ENCODE measurements at places on chromosomes 12 and 14.

DNA sequence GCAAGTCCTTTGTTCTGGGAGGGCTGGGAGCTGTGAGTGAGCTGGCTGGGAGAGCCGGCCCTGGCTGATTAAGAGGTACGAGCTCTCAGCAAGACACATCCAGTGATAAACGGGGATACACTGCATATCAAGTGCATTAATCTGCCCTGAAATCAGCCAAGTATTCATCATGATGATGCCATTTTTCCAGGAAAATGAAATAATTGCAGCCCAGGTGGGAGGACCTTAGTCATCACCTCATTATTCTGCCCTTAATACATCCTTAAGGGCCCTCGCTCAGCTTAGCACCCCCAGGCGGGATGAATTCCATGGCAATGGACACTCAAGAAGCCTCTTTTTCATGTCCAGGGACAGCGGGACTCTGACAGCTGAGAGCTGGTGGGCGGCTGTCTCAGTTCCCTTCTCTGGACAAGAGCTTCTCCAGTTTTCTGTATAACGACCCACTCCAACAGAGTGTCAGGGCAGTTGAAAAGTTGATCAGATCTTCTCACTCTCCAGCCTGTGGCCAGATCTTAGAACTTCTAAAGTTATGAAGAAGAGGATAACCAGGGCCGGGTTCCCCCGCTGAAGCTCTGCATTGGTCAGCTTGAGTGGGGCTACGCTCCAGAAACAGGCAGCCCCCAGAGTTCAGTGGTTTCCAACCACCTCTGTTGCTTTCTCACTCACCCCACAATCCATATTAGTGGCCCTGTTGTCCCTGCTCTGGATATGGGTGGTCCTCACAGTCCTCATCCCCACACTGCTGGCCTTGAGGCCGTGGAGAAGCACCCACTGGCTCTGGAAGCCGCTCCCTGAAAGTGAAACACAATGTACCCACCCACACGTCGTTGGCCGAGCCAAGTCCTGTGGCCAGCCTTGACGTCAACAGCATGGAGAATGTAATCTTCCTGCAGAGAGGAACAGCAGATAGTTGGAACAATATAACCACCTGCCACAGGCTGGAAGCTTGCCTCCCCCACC is 306.2 kb upstream of the DIO3 start:
- no peak for DNase-seq

- DNase-seq, result no peak
Observed at GRCh38 chr12:100830003-100830795, 35.6 kb downstream of the ANO4 start.

GRCh38 chr12:116650062-116650461 is 87.8 kb downstream of the SPRING1 start:
- DNase-seq, result no peak

- DNase-seq, result no peak
Observed at GRCh38 chr14:91307046-91307445, 62.5 kb upstream of the GPR68 start.

GRCh38 chr14:81625343-81625742 is 91.7 kb upstream of the SEL1L start:
- no peak for DNase-seq

GRCh38 chr12:122203301-122204166 is at the start of gene B3GNT4:
Gene B3GNT4, plus strand, starts transcription at chr12:122203709. Its CDS starts 910 bp downstream, at chr12:122204619.
- peak; percentile 71 for DNase-seq

DNA sequence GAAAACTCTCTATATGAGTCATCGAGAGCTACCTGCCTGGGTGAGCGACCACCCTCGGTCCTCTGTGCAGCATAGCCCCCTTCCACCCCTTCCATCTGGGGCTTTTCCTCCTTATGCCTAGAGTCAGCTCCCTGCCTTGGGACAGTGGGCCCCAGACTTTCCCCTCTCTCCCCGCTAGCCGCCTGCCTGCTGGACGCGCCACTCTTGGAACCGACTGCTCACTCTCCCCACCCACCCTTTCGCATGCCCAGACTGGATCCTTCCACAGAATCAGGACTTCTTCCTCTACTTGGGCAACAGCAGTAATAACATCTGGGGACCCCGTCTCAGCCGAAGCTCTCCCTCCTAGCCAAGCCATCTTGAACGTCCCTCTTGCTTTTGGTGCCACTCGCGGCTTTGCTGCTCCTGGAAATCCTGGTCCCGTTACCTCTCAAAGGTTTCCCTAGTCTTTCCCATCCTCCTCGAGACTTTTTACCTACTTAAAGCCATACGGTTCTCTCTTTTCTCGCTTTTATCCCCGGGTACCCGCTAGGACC is 671 bp downstream of the ESYT1 start:
- peak; percentile 25 for DNase-seq

GRCh38 chr14:31172084-31172483 is 35.5 kb downstream of the HECTD1 start:
- DNase-seq, result no peak

GRCh38 chr12:11959117-11959823 is 111.5 kb upstream of the BCL2L14 start:
- no peak for DNase-seq

DNA sequence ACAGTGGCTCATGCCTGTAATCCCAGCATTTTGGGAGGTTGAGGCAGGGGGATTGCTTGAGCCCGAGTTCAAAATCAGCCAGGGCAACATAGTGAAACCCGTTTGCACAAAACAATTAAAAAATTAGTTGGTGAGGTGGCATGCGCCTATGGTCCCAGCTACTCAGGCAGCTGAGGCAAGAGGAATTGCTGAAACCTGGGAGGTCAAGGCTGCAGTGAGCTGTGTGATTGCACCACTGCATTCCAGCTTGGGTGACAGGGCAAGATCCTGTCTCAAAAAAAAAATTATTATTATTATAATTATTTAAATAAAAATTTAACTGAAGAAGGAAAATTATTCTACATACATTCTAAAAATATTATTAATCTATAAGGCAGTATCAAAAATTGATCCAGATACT is 164.1 kb downstream of the ITPR2 start:
- no peak for DNase-seq

DNA sequence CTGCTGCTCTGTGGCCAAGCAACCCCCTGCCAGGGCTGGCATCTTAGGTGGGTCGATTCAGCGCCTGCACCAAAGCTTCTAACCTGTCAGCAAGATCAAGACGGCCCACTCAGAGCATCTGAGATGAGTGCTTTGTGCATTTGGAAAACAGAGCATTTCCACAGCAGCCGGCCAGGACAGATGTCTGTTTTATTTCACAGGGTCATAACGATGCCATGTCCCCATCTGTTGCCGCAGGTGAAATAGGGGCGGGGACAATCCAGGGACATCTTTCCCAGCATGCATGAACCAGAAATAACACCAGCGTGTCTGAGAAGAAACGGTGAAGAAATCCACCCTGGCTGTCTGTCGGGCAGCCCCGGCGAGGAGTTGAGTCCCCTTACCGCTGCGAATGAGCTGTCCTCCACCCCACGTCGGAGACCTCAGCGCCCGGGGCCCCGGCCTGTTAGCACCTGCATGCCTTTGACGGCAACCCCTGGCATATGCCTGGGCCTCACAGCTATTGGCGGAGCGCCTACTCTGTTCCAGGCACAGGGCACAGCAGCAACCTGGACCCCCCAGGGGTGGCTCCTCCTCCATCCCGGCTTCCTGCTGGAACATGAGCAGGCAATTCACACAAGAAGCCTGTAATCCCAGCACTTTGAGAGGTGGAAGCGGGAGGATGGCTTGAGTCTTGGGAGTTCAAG is 30.6 kb upstream of the ULK1 start:
- DNase-seq, result no peak

- no peak for DNase-seq
Observed at GRCh38 chr12:111430433-111431353, 25.0 kb downstream of the SH2B3 start.

DNA sequence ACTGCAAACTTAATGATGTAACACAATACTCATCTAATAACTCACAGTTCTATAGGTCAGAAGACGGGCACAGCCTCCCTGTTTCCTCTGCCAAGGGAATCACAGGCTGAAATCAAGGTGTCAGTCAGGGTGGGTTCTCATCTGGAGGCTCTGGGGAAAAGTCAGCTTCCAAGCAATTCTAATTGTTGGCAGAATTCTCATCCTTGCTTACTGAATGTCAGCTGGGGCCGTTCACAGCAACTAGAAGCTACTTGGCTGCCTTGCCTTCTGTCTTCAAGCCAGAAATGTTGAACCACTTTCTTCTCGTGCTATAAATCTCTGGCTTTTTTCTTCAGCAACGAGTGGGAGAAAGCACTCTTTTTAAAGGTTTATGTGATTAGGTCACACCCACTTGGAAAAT is 80.1 kb upstream of the PDZRN4 start:
- no peak for DNase-seq

GRCh38 chr12:80813820-80814219 is 97.1 kb downstream of the MYF5 start:
- no peak for DNase-seq

DNA sequence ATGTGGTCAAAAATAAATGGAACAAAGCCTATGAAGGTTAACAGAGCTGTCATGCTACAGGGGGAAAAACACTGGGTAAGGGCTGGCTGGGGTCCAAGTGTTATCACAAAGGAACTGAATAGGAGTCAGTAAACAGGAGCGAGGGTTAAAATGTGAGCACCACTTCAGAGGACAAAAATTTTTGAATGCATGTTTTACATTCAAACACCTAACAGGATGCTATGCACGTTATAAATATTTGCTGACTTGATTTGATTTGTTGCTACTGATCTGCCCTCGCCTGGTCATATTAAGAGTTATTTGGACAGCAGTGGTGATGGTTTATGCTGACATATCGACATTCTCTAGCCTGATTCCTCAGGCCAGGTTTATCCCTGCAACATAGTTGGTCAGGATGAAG is 7.4 kb upstream of the KTN1 start:
- peak; percentile 2 for DNase-seq

GRCh38 chr12:102061096-102061559 is 663 bp downstream of the WASHC3 start:
- DNase-seq, result no peak

DNA sequence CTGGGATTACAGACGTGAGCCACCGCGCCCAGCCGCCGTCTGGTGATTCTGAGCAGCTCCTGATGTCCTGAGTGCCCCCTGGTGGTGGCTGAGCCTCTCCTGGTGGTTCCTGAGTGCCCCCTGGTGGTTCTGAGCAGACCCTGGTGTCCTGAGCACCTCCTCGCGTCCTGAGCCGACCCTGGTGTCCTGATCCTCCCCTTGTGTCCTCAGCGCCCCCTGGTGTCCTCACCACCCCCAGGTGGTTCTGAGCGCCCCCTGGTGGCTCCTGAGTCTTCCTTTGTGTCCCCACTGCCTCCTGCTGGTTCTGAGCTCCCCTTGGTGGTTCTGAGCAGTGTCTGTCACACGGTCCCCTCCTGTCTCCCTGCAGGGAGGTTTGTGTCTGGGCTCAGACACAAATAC is 1304.9 kb downstream of the TMEM121 start:
- DNase-seq, result no peak

- DNase-seq, result no peak
Observed at GRCh38 chr12:103851127-103851526, 10.1 kb upstream of the NT5DC3 start.

DNA sequence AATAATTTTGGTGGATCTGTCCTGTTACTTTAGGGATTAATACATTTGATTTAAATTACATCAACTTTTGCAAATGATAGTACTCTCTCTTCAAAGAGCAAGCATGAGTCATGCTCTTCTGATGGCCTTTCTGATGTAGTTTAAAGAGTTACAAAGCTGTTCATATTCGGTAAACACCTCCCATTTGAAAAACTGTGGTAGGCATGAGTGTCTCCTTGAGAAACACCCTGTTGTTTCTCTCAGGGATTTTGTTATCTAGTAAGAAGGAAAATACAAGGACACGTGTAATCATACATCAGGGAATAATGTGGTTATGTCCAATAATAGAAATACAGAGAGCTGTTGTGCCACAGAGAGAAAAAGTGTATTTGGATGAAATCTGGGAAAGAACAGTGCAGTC is 53.3 kb upstream of the E2F7 start:
- DNase-seq, result no peak

DNA sequence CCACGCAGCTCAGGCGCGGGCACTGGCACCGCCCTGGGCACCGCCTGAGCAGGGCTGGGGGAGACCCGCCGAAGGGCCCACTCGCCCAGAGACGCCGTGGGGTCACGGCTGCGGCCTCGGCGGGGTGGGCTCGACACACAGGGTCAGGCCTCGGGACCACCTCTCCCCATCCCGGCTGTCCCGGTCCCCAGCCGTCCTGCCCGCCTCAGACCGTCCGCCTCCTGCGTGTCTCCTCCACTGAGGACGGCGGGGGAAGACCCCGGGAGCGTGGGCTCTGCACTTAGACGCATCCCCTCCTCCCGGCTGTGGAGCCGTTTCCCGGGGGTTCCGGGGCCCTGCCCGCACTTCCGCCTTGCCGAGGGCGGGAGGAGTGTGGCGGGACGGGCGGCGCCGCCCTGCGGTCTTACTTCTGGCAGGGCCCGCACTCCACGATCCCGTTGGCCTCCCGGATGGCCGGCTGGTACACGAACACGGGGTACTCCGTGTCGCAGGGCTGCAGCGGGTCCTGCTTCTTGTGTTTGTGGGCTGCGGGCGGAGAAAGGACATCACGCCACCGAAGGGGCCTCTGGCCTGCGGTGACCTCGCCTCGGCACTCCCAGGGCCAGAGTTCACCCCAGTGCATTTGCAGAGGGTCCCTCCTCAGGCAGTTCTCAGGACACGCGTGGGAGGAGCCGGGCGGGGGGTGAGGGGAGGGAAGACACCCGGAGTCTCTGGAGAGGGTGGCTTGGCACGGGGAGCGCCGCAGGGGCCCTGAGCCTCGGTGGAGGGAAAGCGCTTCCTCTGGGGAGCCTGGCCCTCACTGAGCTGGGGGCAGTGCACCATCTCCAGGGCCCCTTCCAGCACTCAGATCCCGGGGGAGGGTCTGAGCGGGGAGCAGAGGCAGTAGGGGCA is 23.1 kb upstream of the LRTM2 start:
- DNase-seq, result no peak

GRCh38 chr14:34676516-34677211 is 37.7 kb downstream of the CFL2 start:
- no peak for DNase-seq

GRCh38 chr12:130835436-130835835 is 3.6 kb downstream of the STX2 start:
- no peak for DNase-seq

GRCh38 chr14:65170318-65170717 is 68.0 kb upstream of the MAX start:
- no peak for DNase-seq

DNA sequence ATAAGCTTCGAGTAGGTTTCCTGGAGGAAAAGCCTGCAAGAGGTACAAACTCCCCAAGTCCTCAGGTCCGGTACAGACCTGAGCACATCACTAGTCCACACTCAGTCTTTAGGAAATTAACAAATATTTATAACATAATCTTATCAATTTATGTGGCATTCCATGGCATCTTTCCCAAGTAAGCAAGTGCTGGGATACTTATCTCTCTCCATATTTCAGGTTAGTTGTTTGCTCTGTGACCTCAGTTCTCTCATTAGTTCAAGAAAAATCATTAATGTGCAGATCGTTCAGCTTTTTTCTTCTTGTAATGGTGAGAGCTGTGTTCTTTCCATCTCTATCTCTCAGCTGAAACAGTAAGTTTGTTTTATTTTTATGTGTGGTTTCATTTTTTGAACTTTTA is 34.7 kb downstream of the SPATA7 start:
- no peak for DNase-seq

Measured in substantia nigra (tissue), 51 donors.